ENCODE measurements at places on chromosomes 1 and 21.

DNA sequence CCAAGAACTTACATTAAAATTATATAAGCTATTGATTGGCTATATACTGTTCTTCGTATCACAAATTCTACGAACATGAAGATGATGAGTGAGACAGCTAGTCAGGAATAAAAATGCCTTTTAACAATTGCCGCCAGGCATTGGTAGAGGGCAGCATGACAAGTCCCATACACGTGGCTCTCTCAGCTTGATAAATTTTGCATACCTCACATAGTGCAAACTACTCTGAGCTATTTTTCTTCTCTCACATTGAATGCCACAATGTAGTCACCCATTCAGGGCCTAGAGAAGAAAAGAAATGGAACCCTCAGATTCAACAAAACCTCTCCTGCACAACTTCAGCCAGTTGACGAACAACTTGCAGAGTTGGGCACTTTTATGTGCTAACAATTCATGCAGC is 27.0 kb upstream of the FMO2 start:
- no peak overlapping the region for H3K27ac ChIP-seq
- H3K36me3 ChIP-seq, result no peaks in the 10 kb centered on the region
- no peak for DNase-seq
- H3K4me3 ChIP-seq, result no peak overlapping the region
- H3K27me3 ChIP-seq, result no peaks in the 10 kb centered on the region

GRCh38 chr1:226995365-226996332 is 55.6 kb downstream of the COQ8A start:
- H3K4me3 ChIP-seq, result no peak overlapping the region
- H3K36me3 ChIP-seq, result no peaks in the 10 kb centered on the region
- no peaks in the 10 kb centered on the region for H3K4me1 ChIP-seq
- H3K27me3 ChIP-seq, result no peaks in the 10 kb centered on the region

DNA sequence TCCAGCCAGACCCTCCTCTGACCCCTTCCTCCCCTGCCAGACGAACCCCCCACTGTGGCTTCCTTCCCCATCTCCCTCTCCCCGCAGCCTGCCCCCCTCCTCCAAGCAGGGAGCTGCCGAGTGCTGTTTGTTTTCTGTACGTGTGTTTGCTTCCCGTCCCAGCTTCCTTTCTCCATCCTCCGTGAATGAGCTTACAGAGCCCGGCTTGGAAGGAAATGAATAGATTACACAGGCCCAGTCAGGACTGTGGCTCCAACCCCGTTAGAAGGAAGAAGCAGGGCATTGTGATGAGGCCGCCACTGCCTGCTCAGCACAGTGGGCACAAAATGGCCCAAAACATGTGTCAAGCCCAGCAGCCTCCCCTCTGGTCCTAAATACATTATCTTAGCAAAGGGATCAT is 123.2 kb downstream of the IGSF21 start:
- H3K4me3 ChIP-seq, result no peak overlapping the region
- H3K36me3 ChIP-seq, result no peaks in the 10 kb centered on the region
- H3K4me1 ChIP-seq, result no peaks in the 10 kb centered on the region
- no peak for DNase-seq
- no peak overlapping the region for H3K27ac ChIP-seq

DNA sequence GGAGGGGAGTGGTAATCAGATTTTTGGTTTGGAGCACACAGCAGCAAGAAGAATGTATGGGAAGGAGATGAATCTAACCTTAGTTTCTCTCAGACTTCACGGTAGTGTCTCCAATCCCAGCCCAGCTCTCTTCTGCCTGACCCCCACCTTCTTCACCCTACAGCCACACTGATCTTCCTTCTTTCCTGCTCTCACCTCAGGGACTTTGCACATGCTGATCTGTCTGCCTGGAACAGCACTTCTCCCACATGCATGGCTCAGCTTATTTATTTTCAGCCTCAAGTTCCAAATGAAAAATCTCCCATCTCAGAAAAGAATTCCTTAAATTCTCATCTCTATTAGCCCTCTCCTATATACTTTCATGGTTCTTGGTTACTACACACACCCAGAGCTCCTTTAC is 48.8 kb upstream of the LPAR3 start:
- DNase-seq, result no peak
- H3K27me3 ChIP-seq, result peaks cover 5% of the 10 kb centered on the region
- H3K36me3 ChIP-seq, result no peaks in the 10 kb centered on the region
- H3K4me1 ChIP-seq, result peaks cover 8% of the 10 kb centered on the region
- H3K27ac ChIP-seq, result no peak overlapping the region
- no peak overlapping the region for H3K4me3 ChIP-seq

DNA sequence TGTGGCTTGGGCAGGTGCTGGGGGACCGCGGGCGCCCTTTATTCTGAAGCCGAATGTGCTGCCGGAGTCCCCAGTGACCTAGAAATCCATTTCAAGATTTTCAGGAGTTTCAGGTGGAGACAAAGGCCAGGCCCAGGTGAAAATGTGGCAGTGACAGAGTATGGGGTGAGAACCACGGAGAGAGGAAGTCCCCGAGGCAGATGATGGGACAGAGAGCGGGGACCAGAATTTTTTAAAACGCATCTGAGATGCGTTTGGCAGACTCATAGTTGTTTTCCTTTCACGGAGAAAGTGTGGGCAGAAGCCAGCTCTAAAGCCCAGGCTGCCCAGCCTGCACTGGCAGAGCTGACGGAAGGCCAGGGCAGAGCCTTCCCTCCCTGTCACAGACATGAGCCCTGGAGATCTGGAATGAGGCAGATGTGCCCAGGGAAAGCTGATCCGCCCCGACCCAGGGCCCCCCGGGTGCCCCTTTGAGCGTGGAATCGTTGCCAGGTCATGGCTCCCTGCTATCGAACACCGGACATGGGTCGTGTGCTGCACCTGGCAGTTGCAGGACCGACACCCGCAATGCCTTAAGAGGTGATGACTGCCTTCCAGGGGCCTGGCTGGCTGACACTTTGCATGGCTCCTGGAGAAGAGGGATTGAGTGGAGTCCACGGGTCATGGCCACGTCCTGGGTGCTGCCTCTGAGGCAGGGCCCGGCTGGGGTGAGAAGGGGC is 6.5 kb upstream of the SLX9 start:
- DNase-seq, result no peak
- H3K36me3 ChIP-seq, result no peaks in the 10 kb centered on the region
- no peak overlapping the region for H3K27ac ChIP-seq
- no peak overlapping the region for H3K4me3 ChIP-seq
- H3K27me3 ChIP-seq, result peaks cover 26% of the 10 kb centered on the region

DNA sequence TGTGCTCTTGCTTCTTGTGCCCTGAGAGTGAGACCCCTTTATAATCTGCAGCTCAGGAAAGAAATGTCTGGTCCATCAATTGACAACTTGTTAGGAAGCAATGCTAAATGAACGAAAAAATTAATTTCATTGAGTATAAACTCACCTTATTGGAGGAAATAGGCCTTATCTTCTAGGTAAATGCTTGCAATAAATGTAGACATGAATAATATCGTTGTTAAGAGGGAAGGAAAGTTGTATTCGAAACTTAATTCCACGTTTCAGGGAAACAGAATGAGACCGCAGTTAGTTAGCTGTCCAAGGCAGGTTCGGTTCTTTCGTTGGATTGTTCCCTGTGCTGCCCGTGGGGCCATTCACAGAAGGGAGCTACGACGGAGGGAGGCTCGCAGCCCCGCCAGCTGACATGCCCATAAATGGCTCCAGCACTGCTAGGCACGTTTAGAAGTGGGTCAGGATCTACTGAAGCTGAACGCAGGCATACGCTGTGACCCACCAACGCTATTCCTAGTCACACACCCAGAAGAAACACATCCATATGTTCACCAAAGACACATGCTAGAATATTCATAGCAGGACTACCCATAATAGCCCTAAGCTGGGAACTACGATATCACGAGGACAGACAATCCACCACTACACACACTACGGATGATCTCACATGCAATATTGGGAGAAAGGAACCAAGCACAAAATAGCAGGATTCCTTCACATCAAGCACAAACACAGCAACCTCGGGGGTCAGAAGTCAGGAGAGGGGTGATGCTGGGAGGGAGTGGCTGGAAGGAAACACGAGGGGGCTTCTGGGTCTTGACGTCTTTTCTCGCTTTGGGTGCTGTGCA is 56.2 kb upstream of the LBR start:
- H3K27me3 ChIP-seq, result no peaks in the 10 kb centered on the region
- peaks cover 3% of the 10 kb centered on the region for H3K36me3 ChIP-seq
- H3K4me3 ChIP-seq, result no peak overlapping the region
- H3K4me1 ChIP-seq, result peaks cover 9% of the 10 kb centered on the region
- no peak for DNase-seq
